ENCODE measurements at places on chromosomes 2 and 18. TPM values are rescaled to one million over a fixed set of nuclear protein-coding genes. Genes with fewer than 3 reads are reported as not detected.

- no peak overlapping the region for H3K4me3 ChIP-seq
- DNase-seq, result no peak
- H3K27me3 ChIP-seq, result no peaks in the 10 kb centered on the region
- peak overlapping the region; percentile 59 for H3K27ac ChIP-seq
- peaks cover 81% of the 10 kb centered on the region for H3K4me1 ChIP-seq
These were observed 138.3 kb downstream of the NCK2 start for GRCh38 chr2:105882920-105883435.

The NPAS2 gene
- total RNA-seq, result 7.3 TPM

The IL1RL1 gene
- 0.10 TPM for total RNA-seq

The IGFBP2 gene
- total RNA-seq, result 39.1 TPM

Measured in activated naive CD8-positive, alpha-beta T cell treated with anti-CD3 and anti-CD28 coated beads for 36 hours (primary cell).